ENCODE measurements at places on chromosomes 6 and 20. TPM values are rescaled to one million over a fixed set of nuclear protein-coding genes. Genes with fewer than 3 reads are reported as not detected.

DNA sequence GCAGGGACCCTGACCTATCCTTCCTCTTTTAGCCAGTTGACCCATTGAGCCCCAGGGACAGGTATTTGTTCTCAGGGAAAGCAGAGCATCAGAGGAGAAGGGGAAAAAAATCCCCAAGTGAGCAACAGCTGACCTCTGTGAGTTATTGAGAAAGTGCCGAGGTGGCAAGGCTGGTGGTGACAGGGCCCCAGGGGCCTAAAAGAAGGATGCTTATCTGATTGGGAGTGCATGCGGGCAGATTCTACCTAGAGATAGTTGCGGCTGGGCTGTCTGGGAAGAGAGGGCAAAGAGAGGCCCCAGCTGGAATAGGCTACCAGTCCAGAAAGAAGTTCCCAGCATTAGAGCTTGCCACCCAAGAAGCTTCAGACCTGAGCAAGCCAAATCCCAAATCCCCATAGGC, 26.5 kb upstream of the MAFB start:
- no peak overlapping the region for H3K27ac ChIP-seq
- no peaks in the 10 kb centered on the region for H3K36me3 ChIP-seq
- peaks cover 7% of the 10 kb centered on the region for H3K27me3 ChIP-seq

- H3K4me3 ChIP-seq: no peak overlapping the region
- no peaks in the 10 kb centered on the region for H3K4me1 ChIP-seq
- DNase-seq: peak; percentile 8
- H3K36me3 ChIP-seq: no peaks in the 10 kb centered on the region
- H3K27ac ChIP-seq: no peak overlapping the region
Measured at GRCh38 chr6:148793721-148794120, 46.9 kb downstream of the UST start.

GRCh38 chr20:19110881-19111460, 101.5 kb upstream of the SLC24A3 start:
- no peak for DNase-seq
- H3K27ac ChIP-seq: no peak overlapping the region
- H3K27me3 ChIP-seq: no peaks in the 10 kb centered on the region
- no peaks in the 10 kb centered on the region for H3K36me3 ChIP-seq

DNA sequence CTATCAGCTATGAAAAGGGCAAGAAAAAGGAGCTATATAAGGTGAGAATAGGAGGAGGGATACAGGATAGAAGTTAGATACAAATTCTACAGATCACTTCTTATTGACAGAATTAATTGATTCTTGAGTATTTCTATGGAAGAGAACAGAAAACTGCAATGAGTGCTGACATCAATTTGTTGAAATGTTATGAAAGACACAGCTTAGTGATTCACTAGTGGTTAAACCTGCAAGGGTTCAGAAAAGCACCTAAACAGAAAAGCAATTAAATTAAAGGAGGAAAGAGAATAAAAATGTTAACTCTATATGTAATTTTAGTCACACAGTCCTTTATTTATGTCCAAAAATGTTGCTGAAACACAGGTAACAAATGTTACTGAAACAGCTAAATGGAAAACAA, 254.4 kb upstream of the RUNX2 start:
- peaks cover 13% of the 10 kb centered on the region for H3K4me1 ChIP-seq
- H3K27me3 ChIP-seq: no peaks in the 10 kb centered on the region
- DNase-seq: no peak
- no peaks in the 10 kb centered on the region for H3K36me3 ChIP-seq
- H3K27ac ChIP-seq: no peak overlapping the region

GRCh38 chr6:122381494-122382265, 17.8 kb upstream of the HSF2 start:
- H3K36me3 ChIP-seq: no peaks in the 10 kb centered on the region
- H3K27ac ChIP-seq: no peak overlapping the region
- no peaks in the 10 kb centered on the region for H3K27me3 ChIP-seq
- no peaks in the 10 kb centered on the region for H3K4me1 ChIP-seq
- no peak for DNase-seq
- H3K4me3 ChIP-seq: no peak overlapping the region

GRCh38 chr20:25247000-25247517, 826 bp upstream of the PYGB start:
- H3K4me3 ChIP-seq: peak overlapping the region; percentile 87
- H3K36me3 ChIP-seq: no peaks in the 10 kb centered on the region
- H3K27ac ChIP-seq: peak overlapping the region; percentile 73

DNA sequence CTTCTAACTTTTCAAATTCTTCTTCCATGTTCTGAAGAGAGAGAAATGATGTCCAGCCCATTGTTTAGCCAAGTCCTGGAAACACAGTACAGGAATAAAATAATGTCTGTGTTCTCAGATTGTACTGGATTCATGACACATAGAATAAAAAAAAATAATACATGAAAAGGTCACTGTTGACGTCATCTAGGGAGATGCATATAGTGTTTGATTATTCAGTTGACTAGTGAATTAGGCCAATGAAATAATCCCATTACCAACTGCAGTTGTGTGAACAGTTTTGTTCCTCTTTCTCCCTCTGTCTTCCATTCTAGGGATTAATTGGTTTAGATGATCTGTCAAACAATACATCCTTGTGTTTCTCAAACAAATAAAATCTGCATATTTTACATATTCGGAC, 222.8 kb downstream of the ALDH8A1 start:
- no peaks in the 10 kb centered on the region for H3K27me3 ChIP-seq
- DNase-seq: no peak
- H3K4me3 ChIP-seq: no peak overlapping the region

GRCh38 chr20:49397525-49397924, 84.9 kb downstream of the KCNB1 start:
- H3K36me3 ChIP-seq: no peaks in the 10 kb centered on the region
- DNase-seq: peak; percentile 88
- peaks cover 8% of the 10 kb centered on the region for H3K27me3 ChIP-seq
- H3K4me1 ChIP-seq: peaks cover 35% of the 10 kb centered on the region

DNA sequence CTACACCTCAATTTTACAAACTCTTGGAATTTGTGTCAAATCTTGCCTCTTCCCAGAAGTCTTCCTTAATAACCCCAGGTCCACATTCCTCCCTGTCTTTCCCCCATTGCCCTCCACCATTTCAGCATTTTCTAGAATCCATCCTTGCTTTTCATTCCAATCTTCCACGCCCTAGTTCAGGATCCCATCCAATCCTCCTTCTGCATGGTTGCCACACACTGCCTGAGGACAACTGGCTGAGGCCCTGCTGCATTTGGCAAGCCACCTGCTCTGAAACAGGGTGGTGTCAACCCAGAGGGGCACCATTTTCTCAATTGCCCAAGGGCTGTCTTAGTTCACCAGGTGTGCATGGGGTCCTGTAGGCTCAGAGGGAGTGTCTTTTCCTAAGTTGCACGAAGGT, 37.9 kb upstream of the RFPL4B start:
- no peak for DNase-seq
- no peak overlapping the region for H3K4me3 ChIP-seq
- no peaks in the 10 kb centered on the region for H3K27me3 ChIP-seq
- peaks cover 29% of the 10 kb centered on the region for H3K4me1 ChIP-seq

DNA sequence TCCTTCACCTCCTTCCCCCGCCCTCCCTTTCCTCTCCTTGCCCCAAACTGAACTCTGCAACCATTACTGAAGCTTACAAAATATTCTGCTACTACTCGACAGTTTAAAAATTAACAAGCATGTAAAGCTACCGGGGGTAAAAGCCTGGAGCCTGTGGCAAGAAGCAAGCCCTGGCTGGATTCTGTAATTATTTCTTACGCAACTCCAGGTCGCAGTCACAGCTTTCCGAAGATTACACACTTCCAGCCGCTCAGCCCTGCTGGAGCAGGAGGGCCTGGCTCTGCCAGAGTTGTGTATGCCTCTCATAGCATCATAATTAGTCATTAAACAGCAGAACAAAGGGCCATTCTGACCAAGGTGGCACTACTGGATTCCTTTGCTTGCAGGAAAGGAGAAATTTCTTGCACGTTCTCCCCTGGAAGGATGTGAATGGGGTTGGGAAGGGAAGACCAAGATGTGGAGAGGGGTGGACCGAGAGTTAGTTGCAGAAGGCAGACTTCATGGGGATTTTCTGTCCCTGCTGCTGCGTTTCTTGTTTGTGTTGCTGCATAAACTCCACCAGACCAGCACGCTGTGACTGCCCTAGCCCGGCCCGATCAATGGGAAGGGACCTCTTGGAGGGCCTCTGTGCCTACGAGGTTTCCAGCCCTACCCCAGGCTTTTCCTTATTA, 23.6 kb downstream of the FOXQ1 start:
- no peak overlapping the region for H3K27ac ChIP-seq
- no peak for DNase-seq
- H3K4me1 ChIP-seq: peaks cover 9% of the 10 kb centered on the region
- H3K4me3 ChIP-seq: no peak overlapping the region

GRCh38 chr20:32887492-32887891, 28.8 kb downstream of the EFCAB8 start:
- no peak for DNase-seq
- no peak overlapping the region for H3K27ac ChIP-seq
- no peak overlapping the region for H3K4me3 ChIP-seq
- H3K36me3 ChIP-seq: no peaks in the 10 kb centered on the region
- no peaks in the 10 kb centered on the region for H3K27me3 ChIP-seq

GRCh38 chr20:18754030-18754652, 59.4 kb upstream of the SCP2D1 start:
- H3K27me3 ChIP-seq: no peaks in the 10 kb centered on the region
- H3K4me1 ChIP-seq: no peaks in the 10 kb centered on the region
- no peak overlapping the region for H3K27ac ChIP-seq
- H3K36me3 ChIP-seq: no peaks in the 10 kb centered on the region
- DNase-seq: no peak

GRCh38 chr20:23641936-23642751, 4.4 kb upstream of the CST3 start:
- peaks cover 14% of the 10 kb centered on the region for H3K4me1 ChIP-seq
- no peaks in the 10 kb centered on the region for H3K27me3 ChIP-seq
- H3K27ac ChIP-seq: no peak overlapping the region
- DNase-seq: peak; percentile 89

The HCRTR2 gene
- total RNA-seq: not detected

The PPIL6 gene
- total RNA-seq: 5.3 TPM

The HLA-DOA gene
- total RNA-seq: 2.4 TPM

The GCM1 gene
- not detected for total RNA-seq

The CCM2L gene
- not detected for total RNA-seq

The SLC22A1 gene
- 1.2 TPM for total RNA-seq
